Endothelial cell (in vitro differentiated cells): ENCODE measurements at places on chromosomes 7 and 10. TPM values are rescaled to one million over a fixed set of nuclear protein-coding genes. Genes with fewer than 3 reads are reported as not detected.

DNA sequence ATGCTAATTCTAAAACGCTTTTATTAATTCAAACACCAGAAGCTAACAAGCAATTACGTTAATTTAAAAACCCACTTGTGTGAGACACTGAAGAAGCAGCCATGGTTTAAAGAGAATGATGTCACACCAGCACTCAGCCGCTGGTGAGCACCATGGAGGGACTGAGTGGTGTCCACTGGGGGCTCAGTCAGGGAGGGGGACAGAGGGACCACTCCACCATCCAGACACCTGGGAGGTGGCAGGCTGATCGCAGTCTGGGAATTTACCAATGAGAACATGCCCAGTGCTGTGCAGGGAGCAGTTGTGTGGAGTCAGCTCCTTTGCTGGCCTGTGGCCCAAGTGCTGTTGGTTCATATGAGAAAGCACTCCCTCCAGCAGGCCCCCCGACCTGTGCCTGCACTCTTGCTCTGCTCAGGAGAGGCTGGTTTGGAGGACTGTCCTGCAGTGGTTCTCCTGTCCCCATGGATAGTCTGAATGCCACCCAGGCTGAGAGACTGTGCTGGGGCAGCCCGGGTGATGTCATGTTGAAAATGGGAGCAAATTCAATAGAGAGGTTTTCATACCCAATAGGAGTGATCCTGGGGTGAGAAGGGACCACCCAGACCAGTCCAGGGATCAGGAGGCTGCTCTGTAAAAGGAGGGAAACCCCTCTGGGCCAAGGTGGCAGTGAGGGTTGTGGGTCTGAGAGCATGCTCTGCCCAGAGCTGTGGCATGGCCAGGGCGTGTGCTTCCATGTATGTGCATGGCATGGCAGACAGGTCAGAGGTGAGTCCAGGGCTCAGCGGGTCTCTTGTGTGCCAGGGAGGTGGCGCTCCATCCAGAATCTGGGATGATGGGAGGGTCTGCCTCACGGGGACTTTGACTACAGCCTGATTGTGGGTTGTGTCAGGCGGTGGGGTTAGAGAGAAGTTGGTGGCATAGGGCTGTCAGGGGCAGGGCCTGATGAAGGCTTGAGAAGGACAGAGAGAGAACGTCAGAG, 12.7 kb downstream of the ADCY1 start:
- DNase-seq: no peak

DNA sequence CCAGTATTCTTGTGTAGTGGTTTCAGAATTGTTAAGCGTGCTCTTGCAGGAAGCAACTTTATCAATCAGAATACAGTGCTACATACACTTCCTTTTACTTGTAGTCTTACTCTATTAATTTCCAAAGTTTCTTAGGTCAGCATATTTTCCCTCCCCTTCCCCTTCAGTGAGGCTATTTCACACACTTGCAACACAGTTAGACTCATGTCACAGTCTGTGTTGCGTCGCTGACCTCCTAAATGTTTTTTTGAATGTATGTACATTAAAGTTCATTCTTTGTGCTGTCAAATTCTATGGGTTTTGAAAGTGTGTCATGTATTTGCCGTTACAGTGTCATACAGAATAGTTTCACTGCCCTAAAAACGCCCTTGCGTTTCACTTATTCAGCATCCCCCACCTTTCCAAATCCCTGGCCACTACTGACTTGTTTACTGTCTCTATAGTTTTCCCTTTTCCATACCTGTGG, 5.4 kb upstream of the HKDC1 start:
- no peak for DNase-seq

SAMD9 gene
- 0.56 TPM for total RNA-seq

- DNase-seq: no peak
These were observed 32.5 kb upstream of the GPR26 start for GRCh38 chr10:123633636-123634035.

- DNase-seq: no peak
These were observed 455.0 kb downstream of the GFRA1 start for GRCh38 chr10:115818012-115818411.

DNA sequence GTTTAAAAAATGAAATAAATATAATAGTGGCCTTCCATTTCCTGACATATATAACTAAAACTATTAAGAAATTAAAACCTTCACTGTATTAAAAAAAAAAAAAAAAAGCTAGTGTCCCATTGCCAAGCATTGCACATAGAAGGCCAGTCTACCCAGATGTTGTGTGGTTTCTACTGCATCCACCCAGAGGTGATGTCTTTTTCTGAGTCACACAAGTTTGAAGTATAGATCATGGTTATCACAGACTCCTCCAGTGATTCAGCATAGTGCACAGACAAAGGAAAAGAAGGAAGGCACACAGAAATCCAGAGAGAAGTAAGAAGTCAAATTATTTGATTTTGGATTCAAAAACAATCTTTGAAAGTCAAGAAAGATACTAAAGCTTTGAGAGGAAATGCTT, 429.0 kb downstream of the ETV1 start:
- DNase-seq: no peak

DNA sequence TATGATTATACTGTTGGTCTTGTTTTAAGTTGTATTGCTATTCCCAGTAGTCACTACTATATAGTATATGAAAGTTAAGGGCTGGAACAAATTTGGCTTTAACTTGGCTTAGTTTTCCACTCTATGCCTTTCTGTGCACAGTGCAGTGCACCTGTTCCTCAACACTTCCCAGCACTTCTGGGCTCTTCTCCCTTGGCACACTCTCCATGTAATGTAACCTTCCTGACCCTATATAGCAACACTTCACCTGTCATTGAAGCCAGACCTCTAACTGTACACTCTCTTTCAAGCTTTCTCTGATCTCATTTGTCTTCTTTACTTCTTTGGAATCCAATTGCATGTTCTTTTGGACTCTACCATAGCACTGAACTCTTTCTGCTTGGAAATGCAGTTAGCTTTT, 83.9 kb upstream of the SMIM30 start:
- no peak for DNase-seq

- peak; percentile 55 for DNase-seq
These were observed 151.0 kb downstream of the CHN2 start for GRCh38 chr7:29345590-29345989.

DNA sequence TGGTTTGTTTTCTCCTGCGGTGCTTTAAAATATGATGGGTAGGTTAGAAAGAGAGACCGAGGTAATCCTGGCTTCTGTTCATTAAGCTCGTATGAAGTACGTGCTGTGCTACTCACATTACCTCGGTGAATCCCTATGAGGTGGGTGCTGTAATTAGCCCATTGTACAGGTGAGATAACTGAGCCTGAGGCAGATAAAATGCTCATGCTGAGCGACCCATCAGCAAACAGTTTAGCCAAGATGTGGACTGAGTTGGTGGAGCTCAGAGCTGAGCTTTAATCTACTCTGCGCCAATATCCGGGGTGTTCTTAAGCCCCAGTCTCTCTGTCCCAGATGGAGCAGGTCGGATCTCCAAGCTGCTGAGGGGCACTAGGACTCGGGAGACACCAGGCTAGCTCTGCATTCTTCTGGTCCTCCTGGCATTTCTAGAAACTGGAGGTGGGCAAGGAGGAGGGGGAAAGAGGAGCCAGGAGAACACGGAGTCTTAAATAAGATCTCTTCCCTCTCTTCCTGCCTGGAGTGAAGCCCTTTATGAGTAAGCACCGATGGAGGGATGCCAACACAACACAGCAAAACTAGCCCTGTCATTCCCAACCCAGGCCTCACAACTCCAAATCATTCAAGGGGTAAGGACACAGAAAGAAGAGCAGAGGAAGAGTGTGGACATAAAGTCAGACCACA, 458.5 kb downstream of the KCNMA1 start:
- DNase-seq: no peak

- DNase-seq: no peak
These were observed 96.3 kb downstream of the ALOX5 start for GRCh38 chr10:45470098-45471012.
